Mesenteric fat pad (tissue), 1 donor: ENCODE measurements at places on chromosomes 7 and 10. TPM values are rescaled to one million over a fixed set of nuclear protein-coding genes. Genes with fewer than 3 reads are reported as not detected.

MLXIPL gene
- total RNA-seq: 91.5 TPM

IGFBP3 gene
- total RNA-seq: 223 TPM

PYROXD2 gene
- total RNA-seq: 22.4 TPM

VWDE gene
- total RNA-seq: not detected

CALHM3 gene
- total RNA-seq: not detected

SEMA3E gene
- 3.2 TPM for total RNA-seq

CYP26C1 gene
- total RNA-seq: 0.22 TPM
